Left lung (tissue), 14 donors: ENCODE measurements at places on chromosomes 5 and 9. TPM values are rescaled to one million over a fixed set of nuclear protein-coding genes. Genes with fewer than 3 reads are reported as not detected.

The SLC1A1 gene
- total RNA-seq, result 9.9 TPM

The PCDHGB1 gene
- total RNA-seq, result 1.7 TPM

The HDAC3 gene
- 41.2 TPM for total RNA-seq

The STOM gene
- total RNA-seq, result 576 TPM

The TRIM52 gene
- total RNA-seq, result 12.4 TPM

The CCL21 gene
- total RNA-seq, result 136 TPM

The CCL28 gene
- 5.3 TPM for total RNA-seq

The RAB3C gene
- total RNA-seq, result 2.0 TPM

The LIX1 gene
- not detected for total RNA-seq

The STING1 gene
- total RNA-seq, result 105 TPM

The IFNA13 gene
- not detected for total RNA-seq

The IGFBPL1 gene
- 3.2 TPM for total RNA-seq
